ENCODE measurements at places on chromosomes 11 and 22.

DNA sequence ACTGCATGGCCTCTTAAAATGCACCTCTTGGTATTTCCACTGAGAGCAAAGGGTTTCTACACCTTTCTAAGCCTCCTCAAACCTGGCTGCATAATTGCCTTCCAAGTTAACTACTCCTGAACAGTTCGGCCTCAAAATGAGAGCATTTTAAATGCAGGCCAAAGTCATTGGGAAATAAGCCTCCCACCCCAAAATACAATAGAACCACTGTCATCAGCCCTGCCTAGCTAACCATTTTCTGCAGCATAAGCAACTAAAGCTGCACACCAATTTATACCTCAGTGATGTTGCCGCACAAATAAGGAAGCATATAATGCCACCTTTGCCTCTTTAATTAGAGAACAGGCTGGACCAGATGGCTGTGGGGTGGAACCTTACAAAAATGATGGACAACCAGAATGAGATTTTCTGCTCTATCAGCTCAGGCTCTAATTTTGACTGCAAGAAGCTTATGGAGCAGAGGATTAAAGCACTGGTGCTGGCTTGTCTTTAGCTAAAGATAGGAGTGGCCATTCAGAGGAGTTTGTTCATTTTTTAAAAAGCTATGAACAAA, 4.3 kb downstream of the TOB2 start:
- DNase-seq = no peak

GRCh38 chr11:115990004-115990447, 485.8 kb upstream of the CADM1 start:
- no peak for DNase-seq

- DNase-seq = no peak
Observed at GRCh38 chr11:11615086-11615485, 6.7 kb downstream of the GALNT18 start.

- peak; percentile 35 for DNase-seq
Observed at GRCh38 chr11:7004482-7004881, 15.7 kb downstream of the ZNF214 start.

GRCh38 chr11:34358258-34358727, 483 bp upstream of the ABTB2 start:
- DNase-seq = peak; percentile 56

- peak; percentile 70 for DNase-seq
Observed at GRCh38 chr11:93921695-93922468, 71.5 kb upstream of the VSTM5 start.

GRCh38 chr11:57397394-57397990, 7.0 kb upstream of the PRG2 start:
- no peak for DNase-seq

- DNase-seq = peak; percentile 34
Observed at GRCh38 chr22:45007391-45008185, 2.2 kb downstream of the PHF21B start.

DNA sequence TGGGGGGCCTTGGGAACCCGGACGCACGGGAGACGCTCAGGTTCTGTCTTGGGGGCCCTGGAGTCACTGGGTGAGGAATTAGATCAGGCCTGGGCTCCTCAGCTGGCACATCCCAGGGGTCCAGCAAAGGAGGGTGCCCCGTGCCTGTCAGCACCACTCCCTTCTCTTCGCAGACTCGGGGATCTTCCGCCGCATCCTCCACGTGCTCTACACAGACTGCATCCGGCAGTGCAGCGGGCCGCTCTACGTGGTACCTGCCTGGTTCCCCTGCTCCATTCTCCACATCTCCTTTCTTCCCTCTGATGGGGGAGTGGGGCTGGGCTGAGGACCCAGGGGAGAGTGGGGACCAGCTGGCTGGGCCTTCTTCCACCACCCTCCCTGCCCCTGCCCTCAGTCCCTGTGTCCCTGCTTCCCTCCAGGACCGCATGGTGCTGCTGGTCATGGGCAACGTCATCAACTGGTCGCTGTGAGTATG, 6.7 kb upstream of the TAGLN start:
- no peak for DNase-seq

- DNase-seq = no peak
Observed at GRCh38 chr22:29331658-29332300, 16.3 kb upstream of the RASL10A start.

GRCh38 chr22:32482708-32483107, 8.1 kb downstream of the FBXO7 start:
- peak; percentile 48 for DNase-seq

DNA sequence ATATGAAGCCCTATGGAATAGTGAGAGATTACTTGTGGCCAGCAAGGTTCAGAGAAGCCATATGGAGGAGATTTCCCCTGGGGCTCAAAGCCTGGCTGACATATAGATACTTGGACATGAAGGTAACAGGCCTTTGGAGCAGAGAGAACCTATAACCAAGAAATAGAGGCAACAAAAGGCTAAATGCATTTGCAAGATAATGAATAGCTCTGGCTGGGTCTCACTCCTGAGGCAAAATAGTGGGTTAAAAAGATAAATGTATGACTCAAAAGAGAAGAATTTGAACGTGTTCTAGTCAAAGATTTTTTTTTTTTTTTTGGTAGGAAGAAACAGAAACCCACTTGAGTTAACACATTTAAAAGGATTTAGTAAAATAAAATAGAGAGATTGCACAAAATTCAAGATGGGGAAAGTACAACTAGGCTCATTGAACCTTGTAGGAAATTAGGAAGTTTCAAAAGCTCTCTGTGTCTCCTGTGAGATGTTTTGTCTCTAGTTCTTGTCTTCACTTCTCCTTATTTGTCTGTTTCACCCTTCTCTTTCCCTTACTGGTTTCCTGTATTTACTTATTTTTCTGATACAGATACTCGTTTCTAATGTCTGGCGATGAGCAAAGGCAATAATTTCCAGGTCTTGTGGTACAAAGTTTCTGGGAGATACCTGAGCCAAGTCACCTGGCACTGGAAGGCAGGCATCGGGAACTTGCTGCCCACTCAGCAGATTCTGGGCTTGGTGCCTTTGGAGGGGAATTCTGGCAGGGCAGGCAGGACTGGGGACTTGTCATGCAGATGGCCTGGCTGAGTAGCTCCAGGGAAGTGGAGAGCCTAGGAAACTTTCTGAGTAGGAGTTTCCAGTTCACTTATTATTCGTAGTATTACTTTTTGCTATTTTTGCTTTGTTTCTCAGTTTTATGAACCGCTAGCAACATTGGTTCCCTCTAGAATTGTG, 49.2 kb upstream of the SESN3 start:
- DNase-seq = peak; percentile 18

DNA sequence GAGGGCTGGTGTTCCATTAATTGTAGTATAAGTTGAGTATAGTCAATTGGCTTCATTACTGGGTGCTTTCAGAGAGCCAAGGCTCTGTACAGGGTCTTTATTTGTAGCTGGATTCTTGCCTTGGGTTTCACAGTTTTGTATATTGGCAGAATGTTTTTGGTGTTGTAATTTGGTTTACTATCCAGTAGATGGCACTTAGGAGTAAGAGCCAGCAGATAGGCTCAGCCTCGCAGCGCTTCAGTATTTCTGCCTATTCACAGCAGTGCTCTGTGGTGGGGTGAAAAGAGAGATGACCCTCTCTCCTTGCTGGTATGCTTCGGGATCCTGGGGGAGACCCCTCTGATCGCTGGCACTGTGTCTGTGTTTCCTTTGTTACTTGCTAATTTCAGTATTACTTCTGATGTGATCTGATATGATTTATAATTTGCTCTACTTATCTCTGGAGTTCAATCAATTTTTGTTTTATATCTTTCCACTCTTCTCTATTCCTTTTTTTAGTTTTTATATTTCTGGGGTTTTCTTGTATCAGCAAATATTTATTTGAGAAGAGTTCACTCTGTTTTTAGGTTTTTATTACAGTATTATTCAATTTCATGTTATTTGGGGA, 52.2 kb downstream of the ANO5 start:
- DNase-seq = peak; percentile 46

DNA sequence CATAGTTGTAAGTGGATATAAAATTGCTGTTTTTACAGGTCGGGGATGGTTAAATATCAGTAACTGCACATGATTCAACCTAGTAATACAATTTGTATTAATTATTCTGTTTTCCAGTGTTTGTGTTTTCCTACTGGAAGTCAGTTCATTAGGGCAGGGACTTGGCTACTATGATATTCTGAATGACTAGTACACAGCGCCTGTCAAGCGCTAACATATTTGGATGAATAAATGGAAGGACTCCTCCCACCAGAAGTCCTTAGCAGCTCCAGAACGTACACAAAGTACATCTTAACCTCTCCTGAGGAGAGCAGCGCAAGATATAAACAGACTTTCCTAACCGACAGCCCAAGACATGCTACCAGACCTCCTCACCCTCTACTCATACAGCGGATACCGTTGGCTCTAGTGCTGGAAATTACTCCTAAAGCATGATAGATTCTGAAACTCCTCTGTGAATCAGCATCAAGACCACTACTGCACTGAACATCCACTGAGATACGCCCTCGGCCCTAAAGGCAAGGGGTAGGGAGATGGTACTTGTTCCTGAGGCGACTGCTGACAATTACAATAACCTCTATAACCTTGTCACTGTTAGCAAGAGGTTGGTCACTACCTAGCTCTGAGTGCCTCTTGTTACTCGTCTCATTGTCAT, 79.1 kb downstream of the RDX start:
- no peak for DNase-seq

DNA sequence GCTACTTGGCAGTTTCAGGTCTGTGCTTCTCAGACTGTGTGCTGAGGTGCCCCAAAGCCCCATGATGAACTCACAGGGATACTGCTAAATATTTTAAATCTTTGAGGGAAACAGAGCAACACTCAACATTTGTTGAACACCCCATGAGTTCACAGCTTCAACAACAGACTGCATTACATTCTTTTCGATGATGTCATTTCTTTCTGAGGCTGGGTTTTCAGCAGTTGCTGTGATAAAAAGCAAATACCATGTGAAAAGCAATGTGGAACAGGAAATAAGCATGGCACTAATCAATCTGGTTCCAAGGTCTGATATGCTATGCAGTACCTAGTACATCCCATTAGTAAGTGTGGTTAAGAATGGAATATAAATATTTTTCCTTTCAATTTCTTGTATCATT, 82.7 kb downstream of the RPL27A start:
- DNase-seq = peak; percentile 80

- no peak for DNase-seq
Observed at GRCh38 chr22:29833392-29833965, 4.6 kb downstream of the ASCC2 start.

DNA sequence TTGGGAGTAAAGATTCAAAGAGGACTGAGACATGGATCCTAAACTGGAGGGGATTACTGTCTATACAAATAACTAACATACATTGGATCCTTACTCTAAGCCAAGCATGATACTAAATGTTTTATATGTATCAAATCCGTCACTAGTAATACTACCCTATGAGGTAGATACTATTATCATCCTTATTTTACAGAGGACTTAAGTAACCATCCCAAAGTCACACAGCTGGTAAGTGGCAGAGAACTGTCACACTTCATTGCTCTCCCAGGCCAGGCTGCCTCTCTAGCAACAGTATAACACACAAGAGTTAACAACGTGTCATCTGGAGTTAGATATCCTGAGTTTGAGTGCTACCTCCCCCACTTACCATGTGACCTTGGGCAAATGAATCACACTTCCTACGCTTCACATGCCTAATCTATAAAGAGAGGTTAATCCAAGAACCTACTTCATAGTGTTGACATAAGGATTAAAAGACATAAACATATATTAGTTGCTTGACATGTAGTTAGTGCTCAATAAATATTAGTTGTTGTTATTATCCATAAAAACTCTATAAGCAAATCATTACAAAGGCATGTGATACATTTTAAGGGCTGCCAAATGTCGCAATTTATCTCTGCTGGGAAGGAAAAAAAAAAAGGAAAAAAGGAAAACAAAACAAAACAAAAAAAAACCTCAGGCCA, 33.8 kb upstream of the SPON1 start:
- DNase-seq = peak; percentile 77

DNA sequence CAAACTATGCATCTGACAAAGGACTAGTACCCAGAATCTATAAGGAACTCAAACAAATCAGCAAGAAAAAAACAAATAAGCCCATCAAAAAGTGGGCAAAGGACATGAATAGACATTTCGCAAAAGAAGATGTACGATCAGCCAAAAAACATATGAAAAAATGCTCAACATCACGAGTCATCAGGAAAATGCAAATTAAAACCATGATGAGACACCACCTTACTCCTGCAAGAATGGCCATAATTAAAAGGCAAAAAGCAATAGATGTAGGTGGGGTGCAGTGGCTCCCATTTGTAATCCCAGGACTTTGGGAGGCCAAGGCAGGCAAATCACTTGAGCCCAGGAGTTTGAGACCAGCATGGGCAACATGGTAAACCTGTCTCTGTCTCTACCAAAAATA, 10.4 kb upstream of the OR10V1 start:
- DNase-seq = no peak

GRCh38 chr22:42229455-42230149, 40.9 kb downstream of the TCF20 start:
- DNase-seq = peak; percentile 60

GRCh38 chr22:29816539-29816938, 21.5 kb downstream of the ASCC2 start:
- no peak for DNase-seq

- DNase-seq = no peak
Observed at GRCh38 chr22:49152127-49152938, 675.3 kb downstream of the BRD1 start.

DNA sequence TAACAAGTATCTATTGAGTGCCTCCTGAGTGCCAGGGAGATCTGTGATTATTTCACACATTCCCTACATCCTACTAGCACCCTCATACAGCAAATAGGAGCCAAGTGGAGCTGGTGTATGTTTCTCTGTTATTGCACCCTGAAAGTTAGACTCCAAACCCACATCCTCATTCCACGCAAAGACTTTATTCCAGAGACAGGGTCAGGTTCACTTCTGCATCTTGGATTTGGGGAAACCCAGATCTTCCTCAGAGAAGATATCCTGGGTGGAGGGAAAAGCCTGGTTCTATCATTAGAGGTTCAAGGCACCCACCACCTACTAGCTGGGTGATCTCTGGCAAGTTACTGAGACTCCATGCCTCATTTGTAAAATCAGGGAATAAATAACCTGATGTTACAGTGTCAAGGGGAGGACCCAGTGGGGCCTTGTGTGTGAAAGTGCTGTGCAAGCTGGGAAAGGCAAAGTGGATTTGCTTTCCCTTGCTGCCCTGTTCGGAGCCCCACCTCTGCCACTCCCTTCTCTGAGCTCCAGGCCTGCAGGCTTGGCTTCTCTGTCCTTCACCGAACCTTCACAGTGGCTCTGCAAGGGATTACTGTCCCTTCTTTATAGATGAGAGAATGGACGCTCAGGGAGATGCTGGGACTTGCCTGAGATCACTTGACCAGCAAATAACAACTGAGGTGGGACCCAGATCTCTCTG, 991 bp upstream of the SLCO2B1 start:
- no peak for DNase-seq

DNA sequence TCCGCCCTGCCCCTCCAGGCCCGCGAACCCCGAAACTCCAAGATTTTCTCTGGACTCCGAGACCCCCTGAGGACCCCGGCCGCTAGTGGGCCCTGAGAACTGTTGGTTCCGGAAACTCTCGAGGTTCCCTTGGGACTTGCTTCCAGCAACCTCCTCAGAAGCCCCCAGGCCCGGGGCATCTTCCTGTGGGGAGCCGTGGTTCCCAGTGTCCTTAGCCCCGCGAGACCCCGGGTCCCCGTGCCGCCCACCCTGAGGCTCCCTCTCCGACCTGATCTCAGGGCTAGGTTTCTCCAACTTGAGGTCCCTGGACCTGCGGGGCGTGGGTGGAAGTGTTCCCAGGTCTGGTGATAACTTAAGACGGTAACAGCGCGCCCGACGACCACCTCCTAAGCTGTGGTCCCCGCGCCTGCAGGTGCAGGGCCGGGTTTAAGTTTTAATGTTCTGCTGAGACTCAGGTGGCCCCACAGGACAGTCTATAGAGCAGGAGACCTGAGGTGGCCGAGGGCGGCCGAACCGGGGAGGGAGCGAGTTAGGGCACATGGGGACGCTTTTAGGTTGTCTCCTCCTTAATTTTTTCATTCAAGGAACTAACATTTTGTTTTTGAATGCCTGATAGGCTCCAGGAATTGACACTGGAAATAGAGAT, 720 bp downstream of the FAM118A start:
- DNase-seq = no peak
